ENCODE measurements at places on chromosomes 1 and 21. TPM values are rescaled to one million over a fixed set of nuclear protein-coding genes. Genes with fewer than 3 reads are reported as not detected.

The CYP4A11 gene
- not detected for total RNA-seq

The AMY2A gene
- not detected for total RNA-seq

The LCK gene
- total RNA-seq: not detected

The NPR1 gene
- 1.4 TPM for total RNA-seq

GRCh38 chr1:93079685-93080141, 630 bp downstream of the MTF2 start:
- no peaks in the 10 kb centered on the region for H3K36me3 ChIP-seq
- H3K4me3 ChIP-seq: peak overlapping the region; percentile 59

- no peak overlapping the region for H3K4me3 ChIP-seq
- no peaks in the 10 kb centered on the region for H3K27me3 ChIP-seq
- DNase-seq: no peak
- no peak overlapping the region for H3K27ac ChIP-seq
- H3K36me3 ChIP-seq: no peaks in the 10 kb centered on the region
These were observed 56.2 kb upstream of the FAM3B start for GRCh38 chr21:41260428-41260827.

- no peak for DNase-seq
- H3K36me3 ChIP-seq: no peaks in the 10 kb centered on the region
- no peak overlapping the region for H3K27ac ChIP-seq
- no peak overlapping the region for H3K4me3 ChIP-seq
These were observed 28.5 kb upstream of the SDE2 start for GRCh38 chr1:226027538-226028217.

All from Caco-2 (cell line).